Central memory CD8-positive, alpha-beta T cell (primary cell): ENCODE measurements at places on chromosomes 6 and 20.

GRCh38 chr6:16972535-16972934 is 129.3 kb upstream of the STMND1 start:
- H3K27ac ChIP-seq = no peak overlapping the region
- H3K4me3 ChIP-seq = no peak overlapping the region
- no peak for DNase-seq
- no peaks in the 10 kb centered on the region for H3K4me1 ChIP-seq
- no peaks in the 10 kb centered on the region for H3K36me3 ChIP-seq

GRCh38 chr6:152750694-152751093 is at the start of gene VIP:
Gene VIP, plus strand, starts transcription at chr6:152750797. Its CDS starts 1,381 bp downstream, at chr6:152752178.
- peaks cover 33% of the 10 kb centered on the region for H3K27me3 ChIP-seq
- H3K4me3 ChIP-seq = no peak within 1 kb of the TSS
- H3K27ac ChIP-seq = no peak within 1 kb of the TSS
- no peaks in the 10 kb centered on the region for H3K4me1 ChIP-seq
- DNase-seq = no peak

DNA sequence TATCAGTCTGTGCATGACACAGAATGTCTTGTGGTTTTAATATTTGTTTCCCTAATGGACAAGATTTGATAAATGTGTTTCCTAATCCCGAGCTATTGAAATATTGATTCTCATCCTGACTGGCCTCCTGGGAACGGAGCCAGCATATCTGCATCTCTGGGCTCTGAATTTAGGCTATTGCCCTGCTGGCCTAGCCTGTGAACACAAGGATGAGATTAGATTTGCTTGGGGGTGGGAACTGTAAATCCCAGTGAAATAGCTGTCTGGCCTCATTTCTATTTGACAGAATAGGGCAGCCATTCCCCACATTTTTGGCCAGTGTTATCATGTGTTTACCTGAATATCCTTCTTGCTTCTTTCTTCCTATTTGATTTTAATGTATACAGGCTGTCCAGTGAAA is 198.4 kb upstream of the SOX4 start:
- no peak for DNase-seq
- no peaks in the 10 kb centered on the region for H3K4me1 ChIP-seq
- H3K36me3 ChIP-seq = peaks cover 2% of the 10 kb centered on the region
- H3K27ac ChIP-seq = no peak overlapping the region

DNA sequence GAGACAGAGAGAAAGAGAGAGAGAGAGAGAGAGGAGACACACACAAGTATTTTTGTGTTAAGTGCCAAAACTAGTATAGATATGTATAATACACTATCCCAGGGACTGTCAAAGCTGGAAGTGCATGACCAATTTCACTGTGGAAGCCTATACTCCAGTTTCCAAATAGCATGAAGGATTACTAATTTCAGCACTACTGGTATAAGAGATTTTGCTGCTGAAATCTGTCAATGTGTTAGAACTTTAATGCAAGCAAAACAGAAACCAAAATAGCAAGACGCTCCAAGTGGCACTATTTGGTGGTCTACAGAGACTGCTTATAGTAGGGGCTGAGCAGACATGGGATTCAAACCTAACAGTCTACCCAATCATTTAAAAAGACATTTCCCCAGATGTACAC is 284.8 kb downstream of the BTBD9 start:
- peaks cover 57% of the 10 kb centered on the region for H3K4me1 ChIP-seq
- peak overlapping the region; percentile 72 for H3K27ac ChIP-seq
- no peak for DNase-seq
- no peaks in the 10 kb centered on the region for H3K27me3 ChIP-seq

DNA sequence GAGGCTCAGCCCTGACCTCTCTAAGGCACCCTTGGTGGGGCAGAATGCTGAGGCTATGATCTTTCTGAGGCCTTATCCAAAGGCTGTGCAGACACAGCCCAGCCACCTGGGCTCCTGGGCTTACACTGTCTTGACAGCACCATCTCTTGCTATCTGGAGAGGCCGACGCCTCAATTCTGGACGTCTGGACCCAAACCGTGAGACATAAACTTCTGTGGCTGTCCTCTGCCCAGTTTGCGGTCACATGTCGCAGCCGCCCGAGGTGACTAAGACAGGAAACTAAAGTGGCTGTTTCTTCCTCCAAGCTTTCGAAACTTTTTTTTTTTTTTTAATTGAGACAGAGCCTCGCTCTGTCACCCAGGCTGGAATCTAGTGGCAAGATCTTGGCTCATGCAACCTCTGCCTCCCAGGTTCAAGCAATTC is 49.3 kb downstream of the PRR18 start:
- H3K4me1 ChIP-seq = peaks cover 50% of the 10 kb centered on the region
- H3K27me3 ChIP-seq = no peaks in the 10 kb centered on the region
- DNase-seq = no peak
- peaks cover 9% of the 10 kb centered on the region for H3K36me3 ChIP-seq
- H3K27ac ChIP-seq = peak overlapping the region; percentile 95

DNA sequence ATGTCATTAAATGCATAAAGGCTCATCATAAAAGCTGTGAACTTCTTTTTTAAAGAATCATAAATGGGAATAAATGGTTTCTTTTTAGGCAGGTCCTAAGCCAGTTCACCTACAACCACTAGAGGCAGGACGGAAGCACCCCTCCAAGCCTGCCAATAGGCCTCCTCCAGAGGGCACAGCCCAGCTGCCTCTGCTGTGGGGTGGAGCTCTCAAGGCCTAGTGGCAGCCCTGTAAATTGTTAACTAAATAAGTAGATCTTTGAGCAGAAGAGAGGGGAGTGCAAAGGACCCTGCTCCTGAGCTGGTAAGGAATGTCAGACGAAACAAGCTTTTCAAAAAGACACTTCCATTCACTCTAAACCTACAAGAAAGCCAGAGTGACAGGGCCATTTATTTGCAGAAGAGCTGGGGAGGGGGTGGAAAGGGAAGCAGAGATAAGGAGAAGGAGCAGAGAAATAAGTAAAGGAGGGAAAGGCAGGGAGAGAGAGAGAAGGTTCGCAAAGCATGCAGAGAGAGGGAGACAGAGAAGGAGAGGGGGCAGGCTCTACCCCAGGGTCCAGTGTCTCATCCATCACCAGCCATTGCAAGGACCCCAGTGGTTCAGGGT is 18.0 kb upstream of the MAFB start:
- no peak overlapping the region for H3K27ac ChIP-seq
- DNase-seq = no peak
- H3K4me3 ChIP-seq = no peak overlapping the region
- no peaks in the 10 kb centered on the region for H3K4me1 ChIP-seq
- H3K36me3 ChIP-seq = no peaks in the 10 kb centered on the region

DNA sequence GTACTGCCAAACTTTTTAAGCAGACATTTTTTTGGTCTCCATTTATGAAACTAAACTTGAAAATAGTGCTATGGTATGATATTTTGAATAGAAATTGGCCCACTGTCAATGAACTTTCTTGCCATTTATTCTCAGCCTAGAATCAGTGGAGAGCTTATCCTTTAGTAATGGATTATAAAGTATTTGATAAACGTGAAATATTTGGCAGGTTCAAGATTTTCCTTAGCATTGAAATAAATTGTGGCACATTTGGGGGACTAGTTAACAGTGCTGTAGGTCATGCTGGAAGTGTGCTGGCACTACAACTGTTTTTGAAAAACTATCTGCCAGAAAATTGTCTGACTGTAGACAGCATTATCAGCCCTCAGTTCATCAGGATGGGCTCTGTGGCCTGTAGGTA is 2.1 kb downstream of the PRSS35 start:
- no peak for DNase-seq
- peaks cover 57% of the 10 kb centered on the region for H3K27me3 ChIP-seq
- no peak overlapping the region for H3K4me3 ChIP-seq
- no peaks in the 10 kb centered on the region for H3K36me3 ChIP-seq
- H3K27ac ChIP-seq = no peak overlapping the region

DNA sequence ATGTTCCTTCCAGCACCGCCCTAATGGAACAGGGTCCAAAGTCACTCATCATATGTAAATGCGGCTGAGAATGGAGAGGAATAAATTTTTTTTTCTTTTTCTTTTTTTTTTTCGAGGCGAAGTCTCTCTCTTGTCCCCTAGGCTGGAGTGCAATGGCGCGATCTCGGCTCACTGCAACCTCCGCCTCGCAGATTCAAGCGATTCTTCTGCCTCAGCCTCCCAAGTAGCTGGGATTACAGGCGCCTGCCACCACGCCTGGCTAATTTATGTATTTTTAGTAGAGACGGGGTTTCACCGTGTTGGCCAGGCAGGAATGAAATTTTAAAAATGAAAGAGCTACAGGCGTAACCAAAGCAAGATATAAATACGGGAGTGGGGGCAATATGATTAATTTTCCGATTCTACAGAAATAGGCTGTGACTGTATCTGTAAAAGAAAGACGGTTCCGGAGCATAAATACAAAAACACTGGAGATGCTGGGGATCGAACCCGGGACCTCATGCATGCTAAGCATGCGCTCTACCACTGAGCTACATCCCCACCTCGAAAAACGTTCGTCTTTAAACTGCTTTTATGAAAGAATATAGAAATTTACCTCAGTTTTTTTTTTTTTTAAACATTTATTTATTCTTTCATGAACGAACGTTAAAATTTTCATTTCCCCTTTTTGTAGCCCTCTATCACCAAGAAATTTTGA is 132.2 kb downstream of the GPX5 start:
- peak overlapping the region; percentile 79 for H3K27ac ChIP-seq
- peaks cover 60% of the 10 kb centered on the region for H3K27me3 ChIP-seq
- no peaks in the 10 kb centered on the region for H3K4me1 ChIP-seq
- peak overlapping the region; percentile 59 for H3K4me3 ChIP-seq

DNA sequence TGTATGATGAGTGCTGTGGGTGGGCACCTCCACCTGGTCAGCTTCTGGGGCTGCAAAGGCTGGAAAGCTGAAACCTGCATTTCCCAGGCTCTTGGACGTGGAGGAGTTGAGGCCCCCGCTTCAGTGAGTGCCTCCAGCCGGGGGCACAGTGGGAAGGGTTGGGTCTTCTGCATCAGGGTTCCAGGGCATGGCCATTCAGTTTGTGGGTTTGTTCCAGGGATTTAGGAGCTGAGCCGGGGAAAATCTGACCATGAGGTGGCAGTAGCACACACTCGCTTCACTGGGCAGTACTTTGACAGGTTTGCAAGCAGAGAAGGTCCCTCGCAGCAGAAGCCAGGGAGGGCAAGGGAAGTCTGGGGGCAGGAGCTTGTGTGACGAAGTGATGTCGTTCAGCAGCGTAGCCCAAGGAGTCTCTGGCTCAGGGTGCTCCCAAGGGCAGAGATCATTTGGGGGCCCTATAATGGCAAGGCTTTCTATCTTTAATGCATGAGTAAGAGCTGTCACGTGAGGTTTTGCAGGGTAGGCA is 69.5 kb upstream of the SULF2 start:
- no peaks in the 10 kb centered on the region for H3K4me1 ChIP-seq
- H3K27ac ChIP-seq = no peak overlapping the region
- no peaks in the 10 kb centered on the region for H3K36me3 ChIP-seq
- peaks cover 53% of the 10 kb centered on the region for H3K27me3 ChIP-seq

DNA sequence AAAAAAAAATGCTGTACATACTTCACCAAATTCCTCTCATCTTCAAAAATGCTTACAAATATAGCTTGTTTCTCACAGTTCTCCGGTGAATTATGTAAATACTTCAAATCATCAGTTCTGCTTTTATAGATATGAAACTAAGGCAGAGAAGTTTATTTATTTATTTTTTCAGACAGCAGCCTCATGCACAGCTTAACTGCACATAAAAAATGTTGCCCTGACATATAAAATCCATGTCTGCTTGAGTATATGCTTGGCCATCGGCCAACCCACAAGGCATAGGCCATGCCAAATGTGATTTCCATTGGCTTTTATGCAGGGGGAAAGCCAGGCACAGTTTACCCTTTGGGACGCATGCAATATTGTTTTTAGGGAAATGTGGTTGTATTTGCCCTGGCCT is 57.3 kb upstream of the PHACTR2 start:
- H3K4me3 ChIP-seq = no peak overlapping the region
- H3K27me3 ChIP-seq = no peaks in the 10 kb centered on the region
- no peak for DNase-seq
- H3K27ac ChIP-seq = no peak overlapping the region

- H3K4me1 ChIP-seq = peaks cover 9% of the 10 kb centered on the region
- peak overlapping the region; percentile 67 for H3K4me3 ChIP-seq
- DNase-seq = no peak
Measured at GRCh38 chr6:73579851-73580246, 59.0 kb upstream of the EEF1A1 start.

- no peak for DNase-seq
- H3K4me3 ChIP-seq = no peak overlapping the region
- no peaks in the 10 kb centered on the region for H3K27me3 ChIP-seq
- no peak overlapping the region for H3K27ac ChIP-seq
Measured at GRCh38 chr6:158439255-158439654, 120.6 kb upstream of the TMEM181 start.

DNA sequence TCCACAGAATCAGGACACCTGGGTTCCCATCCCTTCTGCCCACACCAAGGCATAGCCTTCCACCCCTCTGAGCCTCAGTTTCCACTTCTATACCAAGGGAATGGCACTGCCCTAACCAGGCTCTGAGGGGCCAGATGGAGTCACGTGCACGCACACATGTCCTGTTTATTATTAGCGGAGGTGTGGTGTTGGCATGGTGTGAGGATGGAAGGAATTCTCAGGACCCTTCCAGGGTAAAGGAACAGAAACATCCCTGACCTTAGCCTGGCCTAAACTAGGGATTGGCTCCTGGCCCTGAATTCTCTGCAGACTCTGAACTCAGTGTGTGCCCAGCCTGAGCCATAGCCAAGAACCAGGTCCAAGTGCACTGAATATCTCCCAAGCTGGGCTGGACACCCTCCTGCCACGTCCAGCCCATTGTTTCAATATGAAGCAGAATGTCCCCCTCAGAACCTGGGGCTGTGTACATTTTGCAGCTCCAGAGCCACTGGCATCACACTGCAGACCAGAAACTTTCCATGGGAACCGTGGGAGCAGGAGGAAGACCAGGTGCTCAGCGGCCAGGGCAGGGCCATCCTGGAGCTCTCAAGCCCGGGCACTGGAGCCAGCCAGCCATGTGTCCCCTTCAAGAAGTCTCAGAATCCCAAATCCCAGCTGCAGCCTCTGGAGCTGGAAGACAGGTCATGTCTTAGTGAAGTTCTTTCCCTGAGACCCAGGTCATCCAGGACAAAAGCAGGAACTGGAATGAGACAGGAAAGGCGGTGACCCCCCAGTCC is 208.4 kb downstream of the ANKRD60 start:
- H3K27me3 ChIP-seq = peaks cover 52% of the 10 kb centered on the region
- H3K27ac ChIP-seq = no peak overlapping the region
- no peak overlapping the region for H3K4me3 ChIP-seq

DNA sequence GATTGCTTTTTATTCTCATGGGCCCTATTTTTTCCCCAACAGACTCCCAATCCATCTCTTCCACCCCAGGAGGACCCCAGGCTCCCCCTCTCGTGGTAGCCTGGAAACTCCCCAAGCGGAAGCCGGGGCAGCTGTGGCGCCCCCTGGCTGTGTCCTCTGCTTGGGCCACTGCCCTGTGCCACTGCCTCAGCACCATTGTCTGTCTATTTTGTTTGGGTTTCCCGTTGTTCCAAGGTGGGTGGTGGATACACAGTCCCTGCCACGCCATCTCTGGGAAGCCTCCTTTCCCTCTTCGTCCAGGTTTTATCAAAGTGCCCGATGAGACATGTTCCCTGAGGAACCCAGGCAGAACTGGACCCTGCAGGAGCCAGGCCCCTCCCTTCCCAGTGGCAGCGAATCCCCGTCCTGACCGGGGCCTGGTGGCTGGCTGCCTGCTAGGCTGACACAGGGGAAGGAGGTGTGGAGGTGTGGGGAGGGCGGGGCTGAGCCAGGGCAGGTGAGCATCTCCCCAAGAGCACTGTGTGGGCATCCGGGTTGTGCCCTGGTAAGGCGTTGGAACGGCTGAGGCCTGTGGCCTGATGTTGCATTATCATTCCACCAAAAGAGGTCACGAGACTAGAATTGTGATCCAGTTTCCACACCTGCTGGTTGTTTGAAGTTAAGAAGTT is 228.2 kb downstream of the CDH4 start:
- H3K4me1 ChIP-seq = no peaks in the 10 kb centered on the region
- DNase-seq = no peak
- peaks cover 2% of the 10 kb centered on the region for H3K36me3 ChIP-seq
